ENCODE measurements at places on chromosomes 7 and 10.

- DNase-seq = no peak
Measured at GRCh38 chr7:68063171-68063570, 1066.5 kb downstream of the TYW1 start.

- DNase-seq = no peak
Measured at GRCh38 chr10:12214093-12214492, 18.1 kb downstream of the CDC123 start.

GRCh38 chr7:26490640-26491624 is 199.3 kb downstream of the SNX10 start:
- no peak for DNase-seq

- DNase-seq = no peak
Measured at GRCh38 chr10:72426986-72427385, 72.3 kb upstream of the DNAJB12 start.

GRCh38 chr10:119333146-119333792 is 125.9 kb downstream of the GRK5 start:
- DNase-seq = no peak

DNA sequence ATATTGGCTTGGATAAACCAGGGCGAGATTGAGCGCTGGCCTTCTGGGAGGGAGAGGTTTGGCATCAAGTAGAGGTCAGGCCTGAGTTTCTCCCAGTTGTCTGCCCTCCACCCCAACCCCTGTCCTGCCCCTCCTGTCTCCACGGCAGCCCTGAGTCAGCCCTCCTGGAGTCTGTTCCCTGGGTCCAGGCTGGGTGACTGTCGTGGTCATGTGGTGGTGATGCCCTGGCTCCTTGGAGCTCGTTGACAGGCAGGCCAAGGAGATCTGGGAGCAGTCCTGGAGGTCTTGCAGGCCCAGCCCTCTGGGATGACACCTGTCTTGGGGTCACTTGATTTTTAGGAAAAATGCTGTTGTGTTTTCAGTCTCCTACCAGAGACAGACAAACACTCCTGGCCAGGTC is 53.6 kb upstream of the PODXL start:
- DNase-seq = no peak

All from esophagus squamous epithelium (tissue), 5 donors.